GM18507 (cell line): ENCODE measurements at places on chromosomes 7 and 10.

DNA sequence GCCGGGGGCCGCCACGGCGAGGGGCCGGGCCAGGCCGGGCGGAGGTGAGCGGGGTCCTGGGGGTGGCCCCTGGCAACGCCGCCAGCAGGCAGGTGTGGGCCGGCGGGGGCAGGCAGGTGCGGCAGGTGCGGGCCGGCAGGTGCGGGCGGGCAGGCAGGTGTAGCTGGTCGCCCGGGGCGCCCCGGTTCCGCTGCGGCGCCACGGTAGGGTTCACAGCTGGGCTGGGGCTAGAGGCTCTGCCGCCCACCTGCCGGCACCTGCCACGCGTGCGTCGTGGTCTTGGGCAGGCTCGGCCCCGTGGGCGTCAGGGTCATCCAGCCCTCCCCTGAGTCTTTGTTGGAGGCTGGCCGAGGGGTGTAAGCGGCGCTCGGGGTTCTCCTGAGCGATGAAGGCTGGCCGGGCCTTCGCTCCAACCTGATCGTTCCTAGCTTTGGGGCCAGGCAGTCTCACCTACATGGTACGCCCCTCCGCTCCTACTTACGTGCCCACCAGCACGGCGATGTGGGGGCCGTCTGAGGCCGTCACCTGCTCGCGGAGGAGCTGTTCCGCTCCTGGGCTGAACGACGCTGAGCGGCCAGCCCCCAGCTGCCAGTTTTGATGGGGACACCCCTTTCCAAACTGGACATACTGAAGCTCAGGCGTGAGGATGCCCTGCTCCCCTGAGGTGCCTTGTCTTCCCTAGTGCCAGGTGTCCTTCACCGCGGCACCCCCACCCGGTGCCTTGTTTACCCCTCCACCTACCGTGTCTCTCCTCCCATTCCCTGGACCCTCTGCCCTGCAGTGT, 493 bp downstream of the ZMIZ2 start:
- no peak for DNase-seq

GRCh38 chr7:37352974-37353948, 95.4 kb downstream of the ELMO1 start:
- peak; percentile 36 for DNase-seq

DNA sequence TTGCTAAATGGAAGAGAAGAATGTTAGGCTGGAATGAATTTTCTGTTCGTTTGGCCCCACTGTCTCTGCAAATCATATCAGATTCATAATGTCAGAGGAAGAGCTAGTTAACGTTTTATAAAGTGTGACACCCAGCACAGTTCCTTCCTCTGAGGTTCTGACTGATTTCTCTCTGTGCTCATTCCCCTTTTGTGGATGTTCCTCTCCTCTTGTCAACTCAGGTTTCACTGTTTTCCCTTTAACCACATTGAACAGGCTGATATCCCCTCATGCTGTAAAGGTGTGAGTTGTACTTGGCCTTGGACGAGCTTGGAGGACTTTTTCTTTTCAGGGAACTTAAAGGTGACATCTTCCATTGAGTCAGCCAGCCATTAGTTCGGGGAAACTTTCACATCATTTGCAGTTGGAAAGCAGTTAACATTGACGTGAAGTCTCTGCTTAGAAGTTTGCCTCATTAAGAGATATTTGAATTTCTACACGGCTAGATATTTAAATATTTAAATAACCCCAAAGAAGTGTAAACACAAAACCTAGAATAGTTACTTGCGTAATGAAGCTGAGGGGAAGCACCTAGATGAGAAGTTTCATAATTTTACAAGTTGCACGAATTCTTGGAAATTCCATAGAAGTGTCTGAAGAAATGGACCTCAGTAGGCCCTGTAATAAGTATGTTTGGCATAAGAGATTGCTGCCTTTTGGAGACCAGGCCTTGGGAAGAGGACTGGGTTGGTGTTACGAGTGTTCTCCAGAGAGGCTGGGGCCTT, 101.5 kb upstream of the EGR2 start:
- DNase-seq = no peak

- DNase-seq = no peak
Observed at GRCh38 chr7:67858931-67859330, 862.3 kb downstream of the TYW1 start.

GRCh38 chr10:74063256-74063655, 65.3 kb downstream of the VCL start:
- DNase-seq = no peak

DNA sequence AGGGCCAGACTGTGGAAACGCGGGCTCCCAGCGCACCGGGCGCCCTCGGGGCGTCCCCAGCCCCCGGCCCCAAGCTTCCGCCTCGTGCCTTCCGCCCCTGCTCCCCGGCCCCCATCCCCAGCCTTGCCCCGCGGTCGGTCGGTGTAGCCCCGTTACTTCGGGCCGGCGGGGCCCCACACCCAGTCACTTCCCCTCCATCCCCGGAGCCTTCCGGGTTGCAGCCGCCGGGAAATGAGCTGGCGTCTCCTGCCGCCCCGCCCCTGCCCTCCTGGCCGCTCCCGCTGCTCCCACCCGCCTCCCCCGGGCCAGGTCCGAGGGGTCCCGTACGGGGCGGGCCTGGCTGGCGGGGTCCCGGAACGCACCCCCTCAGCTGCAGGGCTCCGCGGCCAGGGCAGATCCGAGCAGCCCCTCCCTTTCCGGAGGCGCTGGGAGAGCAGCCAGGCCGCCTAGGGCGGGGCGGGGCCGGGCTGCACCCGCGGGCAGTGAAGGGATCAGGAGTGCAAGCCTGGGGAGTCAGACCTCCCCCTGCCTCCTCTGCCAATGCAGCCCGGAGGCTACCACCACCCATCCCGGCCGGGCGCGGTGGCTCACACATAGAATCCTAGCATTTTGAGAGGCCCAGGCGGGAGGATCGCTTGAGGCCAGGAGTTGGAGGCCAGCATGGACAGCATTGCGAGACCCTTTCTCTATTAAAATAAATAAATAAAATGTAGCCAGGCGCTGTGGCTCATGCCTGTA, 709 bp downstream of the ARPC1B start:
- no peak for DNase-seq

DNA sequence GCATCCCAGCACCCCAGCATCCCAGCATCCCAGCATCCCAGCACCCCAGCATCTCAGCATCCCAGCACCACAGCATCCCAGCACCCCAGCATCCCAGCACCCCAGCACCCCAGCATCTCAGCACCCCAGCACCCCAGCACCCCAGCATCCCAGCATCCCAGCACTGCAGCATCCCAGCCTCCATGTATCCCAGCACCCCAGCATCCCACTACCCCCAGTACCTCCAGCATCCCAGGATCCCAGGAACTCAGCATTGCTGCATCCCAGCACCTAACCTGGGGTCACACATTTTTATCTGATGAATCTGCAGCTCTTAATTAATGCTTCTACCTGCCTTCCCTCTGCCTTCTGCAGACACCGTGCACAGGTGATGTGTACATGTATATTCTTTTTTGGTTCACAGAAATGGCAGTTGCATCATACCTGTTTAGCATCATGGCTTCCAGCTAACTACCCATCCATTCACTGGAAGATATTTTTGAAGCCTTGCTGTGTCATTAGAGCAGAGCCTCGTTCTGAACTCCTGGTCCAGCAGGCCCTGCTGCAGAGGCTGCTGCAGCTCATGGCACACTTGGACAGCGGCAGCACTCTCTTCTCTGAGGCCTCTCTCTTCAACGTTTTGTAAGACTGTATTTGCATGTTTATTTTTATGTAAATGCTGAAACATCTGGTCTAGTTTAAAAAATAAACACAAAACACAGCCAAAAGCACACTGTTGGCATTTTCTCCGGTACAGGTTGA, 4.6 kb upstream of the CFAP46 start:
- no peak for DNase-seq

- no peak for DNase-seq
Observed at GRCh38 chr10:49831352-49832035, 69.4 kb upstream of the OGDHL start.
